RKO (cell line): ENCODE measurements at places on chromosomes 6 and 20.
A peak's percentile ranks its signal among the peaks of the same experiment; 100 is the strongest.

GRCh38 chr6:155444120-155444917 lies 11.3 kb downstream of the NOX3 start:
- DNase-seq: peak; percentile 8

GRCh38 chr6:130407032-130407431 lies 41.2 kb downstream of the TMEM200A start:
- no peak for DNase-seq

GRCh38 chr20:46708172-46708860 lies 1.1 kb upstream of the SLC2A10 start:
- DNase-seq: no peak

- no peak for DNase-seq
Measured at GRCh38 chr6:100731411-100731810, 149.7 kb downstream of the ASCC3 start.

DNA sequence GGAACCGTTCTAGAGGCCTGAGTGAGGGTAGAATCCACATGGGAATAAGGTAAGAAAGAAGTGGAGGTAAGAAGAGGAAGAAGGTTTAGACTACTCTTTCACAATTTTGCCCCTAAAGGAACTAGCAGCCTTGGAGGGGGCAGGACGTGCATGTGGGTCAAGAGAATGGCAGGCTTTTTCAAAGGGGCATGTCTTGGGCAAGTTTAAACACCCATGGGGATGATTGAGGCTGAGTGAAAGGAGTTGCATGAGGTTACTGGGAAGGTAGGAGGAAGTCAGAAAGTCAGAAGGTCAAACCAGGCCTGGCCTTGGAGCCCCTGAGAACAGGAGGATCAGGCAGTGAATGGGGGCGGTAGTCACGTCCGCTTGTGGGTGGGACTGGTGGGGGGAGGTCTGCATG lies 10.2 kb downstream of the ADA start:
- DNase-seq: no peak

DNA sequence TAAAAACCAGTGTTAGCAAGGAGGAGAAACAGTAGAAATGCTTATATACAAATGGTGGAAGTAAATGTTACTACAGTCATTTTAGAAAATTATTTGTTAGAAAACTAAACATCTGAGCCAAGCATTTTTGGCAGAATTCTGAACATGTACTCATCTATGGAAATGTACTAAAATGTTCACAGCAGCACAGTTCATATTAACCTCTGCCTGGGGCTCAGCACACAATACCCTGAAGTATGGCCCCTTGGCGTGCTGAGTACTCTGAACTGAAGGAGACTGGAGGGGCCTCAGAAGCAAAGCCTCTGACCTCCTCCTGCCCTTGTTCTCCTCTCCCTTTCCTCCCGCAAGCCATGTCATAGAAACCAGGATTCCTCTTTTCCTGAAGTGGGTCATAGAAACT lies 66.2 kb upstream of the RALGAPA2 start:
- no peak for DNase-seq

DNA sequence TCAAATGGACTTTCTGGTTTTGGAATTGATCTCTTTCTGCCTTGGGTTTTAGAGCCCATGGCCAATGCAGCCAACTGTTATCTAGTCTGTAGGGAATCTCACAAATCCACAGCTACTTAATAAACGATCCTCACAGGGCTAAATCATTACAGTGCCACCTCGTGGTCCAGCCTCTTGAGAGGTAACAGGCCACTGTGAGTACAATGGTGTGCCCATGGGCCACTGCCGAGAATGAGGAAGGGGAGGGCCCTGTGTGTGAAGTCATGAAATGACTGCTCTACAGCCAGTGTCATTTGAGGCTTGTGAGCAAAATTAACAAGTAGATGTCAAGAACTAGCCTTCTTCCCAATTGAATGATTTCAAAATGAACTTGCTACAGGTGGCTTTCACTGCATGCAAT lies 54.3 kb upstream of the GMPR start:
- DNase-seq: peak; percentile 27

DNA sequence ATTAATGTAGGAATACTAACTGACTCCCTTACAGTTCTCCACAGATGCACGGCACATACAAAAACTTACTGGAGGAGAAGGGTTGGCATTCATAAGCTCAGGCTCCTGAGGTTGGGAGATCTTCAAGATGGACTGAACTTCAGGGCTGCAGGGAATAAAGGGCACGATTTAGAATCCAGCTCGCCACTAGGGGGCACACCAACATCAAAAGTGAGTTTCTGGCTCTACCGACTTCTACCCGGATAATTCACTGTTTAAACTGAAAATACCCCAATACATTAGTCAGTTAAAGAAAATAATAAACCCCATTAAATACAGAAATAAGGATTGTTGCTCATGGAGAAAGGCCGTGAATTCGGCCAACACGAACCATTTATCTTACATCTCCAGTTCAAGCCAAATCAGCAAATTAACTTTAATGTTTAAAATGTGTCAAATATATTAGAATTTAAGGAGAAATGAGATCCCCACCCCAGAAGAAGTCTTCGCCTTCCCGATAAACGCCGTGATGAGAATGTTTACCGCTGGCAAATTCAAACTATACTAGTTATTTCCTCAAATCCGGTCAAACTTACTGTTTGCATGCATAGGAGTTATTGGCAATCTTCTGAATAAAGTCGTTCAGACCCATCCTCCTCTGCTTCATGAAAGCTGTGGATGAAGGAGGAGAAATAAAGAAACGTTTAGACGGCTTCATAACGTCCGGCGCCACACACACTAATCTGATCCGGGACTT lies 121.7 kb upstream of the SLC2A12 start:
- peak; percentile 86 for DNase-seq

DNA sequence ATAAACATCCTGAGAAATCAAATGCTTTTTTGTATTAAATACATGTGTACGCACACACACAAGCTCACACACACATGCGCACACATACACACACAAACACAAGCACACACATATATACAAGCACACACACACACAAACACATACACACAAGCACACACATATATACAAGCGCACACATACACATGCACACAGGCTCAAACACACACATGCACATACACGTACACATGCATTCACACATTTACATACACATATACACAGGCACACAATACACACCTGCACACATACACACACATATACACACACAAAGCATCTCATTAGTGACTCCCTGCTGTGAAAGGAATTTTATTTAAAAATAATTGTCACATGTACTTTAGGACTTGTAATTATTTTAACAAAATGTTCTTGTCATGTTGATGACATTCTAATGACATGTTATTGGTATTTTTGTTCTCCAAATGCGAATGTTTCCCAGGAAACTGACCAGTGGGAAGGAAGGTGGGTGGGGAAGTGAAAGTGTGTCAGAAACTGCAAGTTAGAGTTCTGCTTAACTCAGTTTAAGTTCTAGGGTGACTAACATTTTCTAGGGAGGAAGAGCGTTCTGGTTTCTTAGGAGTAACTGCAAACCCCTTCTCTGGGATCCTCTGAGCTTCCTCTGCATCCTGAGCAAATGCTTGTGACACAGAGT lies 113.9 kb upstream of the ZNF217 start:
- no peak for DNase-seq

GRCh38 chr6:79078075-79078969 lies at the start of gene PHIP:
Gene PHIP, minus strand, starts transcription at chr6:79078254. Its CDS starts 186 bp downstream, at chr6:79078068.
- DNase-seq: peak; percentile 93
